ENCODE measurements at places on chromosomes 16 and 17.

DNA sequence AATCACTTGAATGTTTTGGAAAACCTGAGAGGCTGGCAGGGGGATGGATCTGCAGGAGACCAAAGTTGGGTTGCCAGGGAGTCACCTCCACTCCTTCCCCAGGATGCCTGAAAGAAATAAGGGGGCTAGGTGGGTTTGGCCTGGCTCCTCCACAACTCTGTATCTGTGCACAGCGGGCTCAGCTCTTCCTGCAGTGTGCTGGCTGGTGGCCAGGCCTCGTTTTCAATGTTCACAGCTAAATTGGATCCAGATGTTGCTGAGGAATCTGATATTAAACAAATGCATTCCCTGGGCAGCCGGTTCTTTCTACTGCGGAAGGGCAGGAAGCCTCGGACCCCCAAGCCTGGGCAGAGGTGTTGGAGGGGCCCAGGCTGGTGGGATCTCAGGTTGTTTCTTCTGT is 106.2 kb downstream of the N4BP1 start:
- DNase-seq, result no peak

GRCh38 chr17:80104321-80104955 is 3.1 kb downstream of the GAA start:
- DNase-seq, result no peak

DNA sequence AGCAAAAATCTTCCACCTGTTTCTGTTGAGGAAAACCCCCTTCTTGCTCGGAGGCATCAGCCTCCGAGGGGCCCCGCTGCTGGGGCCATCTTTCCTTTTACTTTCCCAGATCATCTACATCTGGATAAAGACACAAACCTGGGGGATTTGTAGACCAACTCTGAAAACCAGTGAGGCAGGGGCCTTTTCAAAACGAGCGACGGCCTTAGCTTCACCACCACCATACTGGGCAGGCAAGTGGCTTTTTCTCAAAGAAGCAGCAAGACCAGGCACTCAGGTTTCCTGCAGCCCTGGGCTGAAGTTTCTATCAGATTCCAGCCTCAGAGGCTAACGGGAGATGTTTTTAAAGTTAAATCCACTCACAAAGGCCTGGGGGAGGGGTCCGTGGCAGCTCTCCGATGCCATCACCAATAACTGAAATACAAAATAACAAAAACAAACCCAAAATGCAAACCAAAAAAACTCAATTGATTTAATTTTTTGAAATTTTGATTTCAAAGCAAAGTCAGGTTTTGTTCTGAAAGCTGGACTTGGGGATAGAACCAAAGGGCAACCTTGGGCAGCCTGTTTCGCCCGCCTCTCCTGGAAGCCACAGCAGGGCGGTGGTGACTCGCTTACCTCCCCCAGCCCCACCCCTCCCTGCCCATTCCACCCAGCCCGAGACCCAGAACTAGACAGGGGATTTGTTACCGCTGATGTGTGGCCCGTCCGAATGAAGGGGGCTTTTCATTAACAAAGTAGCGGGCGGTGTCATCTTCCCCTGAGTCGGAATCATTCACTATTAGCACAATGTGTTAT is 55.8 kb downstream of the SALL1 start:
- DNase-seq, result no peak

- DNase-seq, result no peak
Observed at GRCh38 chr16:64295466-64295865, 826.4 kb downstream of the CDH11 start.

Data from RPMI8226 (cell line).